Fibroblast of mammary gland (primary cell): ENCODE measurements at places on chromosomes 2 and 18.

DNA sequence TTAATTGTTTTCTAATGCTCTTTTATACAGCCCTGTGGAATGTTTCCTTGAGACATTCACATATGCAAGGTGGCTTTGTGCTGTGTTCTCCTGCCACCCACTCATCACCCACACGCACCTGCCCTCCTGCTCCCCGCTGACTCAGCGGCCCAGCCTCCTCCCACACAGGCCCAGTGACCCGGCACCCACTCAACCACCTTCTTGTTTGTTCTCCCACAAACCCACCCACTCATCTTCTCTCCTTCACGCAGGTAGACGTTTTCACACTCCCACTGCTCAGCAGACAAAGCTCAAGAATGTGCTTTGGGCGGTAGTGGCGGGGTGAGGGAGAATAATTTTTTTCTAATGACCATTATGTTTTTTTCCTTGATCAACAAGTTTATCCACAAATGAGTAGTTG lies 28.6 kb upstream of the NEMP2 start:
- DNase-seq, result no peak

- no peak for DNase-seq
Observed at GRCh38 chr2:16931441-16931840, 265.8 kb upstream of the CYRIA start.

DNA sequence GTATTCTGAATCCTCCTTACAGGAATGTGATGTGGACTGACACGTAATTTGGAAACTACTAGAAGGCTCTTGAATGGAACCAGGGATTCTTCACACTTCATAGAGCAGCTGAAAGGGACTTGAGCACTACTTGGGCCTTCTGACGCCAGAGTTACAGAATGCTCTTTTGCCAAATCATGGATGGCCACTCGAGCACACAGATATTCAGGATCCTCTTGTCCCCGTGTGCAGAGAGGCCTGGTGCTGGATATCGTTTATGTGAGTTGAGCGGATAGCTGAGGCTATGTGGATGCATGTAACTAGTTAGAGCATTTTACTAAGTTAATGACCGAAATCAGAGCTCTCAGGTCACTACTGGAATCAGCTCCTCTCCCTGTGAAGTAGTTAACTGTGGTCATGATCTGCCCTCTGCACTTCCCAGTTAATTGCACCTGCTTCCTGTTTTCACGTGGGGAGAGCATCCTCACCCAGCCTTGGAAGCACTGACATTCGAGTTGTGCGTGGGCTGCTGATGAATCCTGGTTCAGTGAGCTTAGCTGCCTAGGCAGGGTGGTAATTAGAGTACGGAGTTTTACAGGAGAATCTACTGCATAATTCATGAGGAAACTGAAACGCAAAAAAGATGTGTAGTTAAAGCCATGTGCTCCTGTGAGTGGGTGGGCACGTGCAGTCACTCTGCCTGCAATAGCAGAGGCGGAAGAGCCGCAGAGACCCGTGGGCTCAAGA lies 5.2 kb upstream of the TPO start:
- DNase-seq, result no peak

DNA sequence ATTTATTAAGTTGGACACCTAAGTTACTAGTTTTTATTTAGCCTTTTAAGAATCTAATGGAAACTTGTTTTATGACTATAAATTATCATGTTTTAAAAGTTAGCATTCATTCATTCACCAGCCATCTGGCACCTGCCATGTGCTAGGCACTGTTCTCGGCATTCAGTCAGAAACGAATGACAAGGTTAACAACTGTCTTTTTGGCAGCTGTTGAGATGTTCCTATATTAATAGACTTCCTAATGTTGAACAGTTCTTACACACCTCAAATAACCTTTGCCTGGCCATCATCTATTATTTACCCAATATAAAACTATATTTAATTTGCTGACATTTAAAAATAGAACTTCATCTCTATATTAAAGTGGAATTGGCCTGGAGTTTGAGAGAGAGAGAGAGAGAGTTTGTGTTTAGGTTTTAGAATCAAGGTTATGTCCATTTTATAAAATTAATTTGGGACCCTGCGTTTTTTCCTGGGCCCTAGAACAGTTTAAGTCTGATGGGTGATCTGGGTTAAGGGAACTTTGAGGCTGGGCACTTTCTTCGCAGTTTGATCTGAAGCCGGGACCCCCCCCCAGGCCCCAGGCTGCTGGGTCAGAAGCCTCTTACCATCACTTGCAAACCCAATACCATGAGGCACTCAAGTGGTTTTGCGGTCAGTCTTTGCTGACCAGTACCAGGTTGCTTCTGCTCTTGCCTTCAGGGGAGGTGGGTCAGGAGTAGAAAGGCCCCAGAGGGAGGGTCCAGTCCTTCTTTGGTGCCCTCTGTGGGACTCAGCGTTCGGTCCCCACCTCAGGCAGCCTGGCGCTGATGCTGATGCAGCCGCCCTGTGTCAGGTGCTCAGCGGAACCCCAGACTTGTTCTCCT lies 48.3 kb upstream of the ASB1 start:
- no peak for DNase-seq

GRCh38 chr2:144086965-144087364 lies 433.0 kb downstream of the ZEB2 start:
- peak; percentile 65 for DNase-seq
